Heart left ventricle (tissue), 16 donors: ENCODE measurements at places on chromosomes 5 and 9.

- DNase-seq = no peak
These were observed 166.3 kb downstream of the CRB2 start for GRCh38 chr9:123522251-123522650.

GRCh38 chr5:164394686-164395194 lies 889.3 kb downstream of the MAT2B start:
- no peak for DNase-seq

DNA sequence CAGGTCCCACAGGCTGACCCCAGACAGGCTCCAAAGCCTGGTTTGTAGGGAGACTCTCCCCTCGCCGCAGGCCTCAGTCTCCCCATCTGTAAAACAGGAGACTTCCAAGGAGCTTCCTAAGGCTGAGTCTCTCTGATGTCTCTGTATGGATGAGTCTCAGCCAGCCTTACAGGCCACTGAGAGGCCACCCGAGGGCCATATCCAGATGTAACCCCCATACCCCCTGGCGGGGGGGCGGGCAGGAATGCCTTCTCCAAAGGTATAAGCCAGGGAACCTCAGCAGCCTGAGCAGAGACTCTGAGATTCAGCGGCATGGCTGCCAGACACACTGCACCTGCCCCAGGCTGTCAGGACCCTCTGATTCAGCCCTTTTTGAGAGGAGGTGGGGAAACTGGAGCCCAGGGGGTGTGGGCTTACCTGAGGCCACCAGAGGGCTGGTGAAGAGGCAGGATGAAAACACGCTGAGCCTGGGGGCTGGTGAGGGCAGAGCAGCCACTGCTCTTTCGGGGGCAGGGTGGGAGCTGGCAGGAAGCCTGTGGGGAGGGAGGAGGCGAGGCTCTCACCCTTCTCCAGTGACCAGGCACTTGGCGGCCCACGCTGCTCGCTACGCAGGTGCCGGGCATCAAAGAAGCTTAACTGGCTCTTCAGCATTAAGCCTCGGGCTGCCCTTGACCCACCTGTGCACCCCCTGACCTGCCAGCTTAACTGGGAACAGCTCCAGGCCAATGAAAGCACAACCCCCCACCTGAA lies 5.5 kb upstream of the SUSD3 start:
- DNase-seq = no peak

- DNase-seq = no peak
These were observed 63.9 kb downstream of the MTAP start for GRCh38 chr9:21866302-21866701.

- no peak for DNase-seq
These were observed 86.0 kb downstream of the TARS1 start for GRCh38 chr5:33526755-33527154.

- DNase-seq = no peak
These were observed 2.1 kb upstream of the GABRB2 start for GRCh38 chr5:161548487-161549094.

DNA sequence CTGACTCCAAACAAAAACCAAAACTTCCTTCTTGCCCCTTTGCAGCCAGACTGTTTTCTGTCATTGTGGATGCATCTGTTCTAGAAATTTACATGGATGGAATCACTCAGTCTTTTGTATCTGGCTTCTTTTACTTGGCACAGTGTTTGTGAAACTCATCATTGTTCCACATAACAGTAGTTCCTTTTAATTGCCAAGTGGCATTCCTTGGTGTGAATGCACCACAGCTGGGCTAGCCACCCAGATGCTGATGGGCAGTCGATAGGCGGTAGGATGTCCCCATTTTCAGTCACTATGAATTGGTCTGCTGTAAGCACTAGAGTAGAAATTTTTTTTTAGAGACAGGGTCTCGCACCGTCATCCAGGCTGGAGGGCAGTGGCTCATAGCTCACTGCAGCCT lies 6.3 kb upstream of the CLPTM1L start:
- no peak for DNase-seq
